ENCODE measurements at places on chromosomes 6 and 20. TPM values are rescaled to one million over a fixed set of nuclear protein-coding genes. Genes with fewer than 3 reads are reported as not detected.

GRCh38 chr20:44810391-44811149 is at the start of gene RIMS4:
Gene RIMS4 (minus strand): TSS chr20:44810546. CDS start chr20:44810271, 275 bp downstream.
- no peak for DNase-seq

DNA sequence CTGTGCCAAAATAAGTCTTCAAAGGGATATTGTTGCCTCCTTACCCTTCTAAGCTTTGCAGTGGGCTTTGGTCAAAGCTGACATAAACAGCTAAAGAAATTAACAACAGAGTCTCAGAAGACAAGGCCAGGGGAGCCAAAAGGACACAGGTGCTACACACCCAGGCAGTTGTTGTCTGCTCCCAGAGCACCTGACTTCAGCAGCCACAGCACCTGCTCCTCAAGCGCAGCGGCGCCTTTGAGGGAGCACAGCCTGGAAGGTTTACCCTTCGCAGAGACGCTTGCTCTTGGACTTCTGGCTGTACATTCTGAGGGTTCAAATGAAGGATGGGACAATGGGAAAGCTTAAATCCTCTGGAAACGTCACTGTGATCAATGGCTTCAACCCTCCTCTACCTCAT is 16.6 kb downstream of the B4GALT5 start:
- DNase-seq = no peak

DNA sequence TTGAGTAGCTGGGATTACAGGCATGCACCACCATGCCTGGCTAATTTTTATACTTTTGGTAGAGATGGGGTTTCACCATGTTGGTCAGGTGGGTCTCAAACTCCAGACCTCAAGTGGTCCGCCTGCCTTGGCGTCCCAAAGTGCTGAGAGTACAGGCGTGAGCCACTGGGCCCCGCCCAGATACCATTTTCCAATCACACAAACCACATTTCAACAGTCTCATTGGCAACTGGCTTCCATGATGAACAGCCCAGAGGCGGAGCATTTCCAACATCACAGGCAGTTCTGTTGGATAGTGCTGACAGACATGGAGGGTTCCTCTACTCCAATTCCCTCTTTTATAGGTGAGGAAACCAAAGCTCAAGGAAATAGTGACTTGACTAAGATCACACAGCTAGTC is 43.9 kb upstream of the PLCB4 start:
- DNase-seq = no peak

- DNase-seq = no peak
Observed at GRCh38 chr6:148873868-148874267, 127.0 kb downstream of the UST start.

EMILIN3 gene
- polyA plus RNA-seq = 7.7 TPM

DSP gene
- 88.8 TPM for polyA plus RNA-seq

Data from left kidney (tissue), 8 donors.